ENCODE measurements at places on chromosomes 5 and 9. TPM values are rescaled to one million over a fixed set of nuclear protein-coding genes. Genes with fewer than 3 reads are reported as not detected.

Gene CORO2A
- total RNA-seq, result 0.33 TPM

Gene ZNF883
- 7.9 TPM for total RNA-seq

Gene ADAMTS12
- 12.1 TPM for total RNA-seq

Gene INSYN2B
- 14.6 TPM for total RNA-seq

Gene ZNF454
- total RNA-seq, result 2.5 TPM

Gene FBXW5
- 239 TPM for total RNA-seq

All from smooth muscle cell of trachea (primary cell).